ENCODE measurements at places on chromosomes 11 and 22.

DNA sequence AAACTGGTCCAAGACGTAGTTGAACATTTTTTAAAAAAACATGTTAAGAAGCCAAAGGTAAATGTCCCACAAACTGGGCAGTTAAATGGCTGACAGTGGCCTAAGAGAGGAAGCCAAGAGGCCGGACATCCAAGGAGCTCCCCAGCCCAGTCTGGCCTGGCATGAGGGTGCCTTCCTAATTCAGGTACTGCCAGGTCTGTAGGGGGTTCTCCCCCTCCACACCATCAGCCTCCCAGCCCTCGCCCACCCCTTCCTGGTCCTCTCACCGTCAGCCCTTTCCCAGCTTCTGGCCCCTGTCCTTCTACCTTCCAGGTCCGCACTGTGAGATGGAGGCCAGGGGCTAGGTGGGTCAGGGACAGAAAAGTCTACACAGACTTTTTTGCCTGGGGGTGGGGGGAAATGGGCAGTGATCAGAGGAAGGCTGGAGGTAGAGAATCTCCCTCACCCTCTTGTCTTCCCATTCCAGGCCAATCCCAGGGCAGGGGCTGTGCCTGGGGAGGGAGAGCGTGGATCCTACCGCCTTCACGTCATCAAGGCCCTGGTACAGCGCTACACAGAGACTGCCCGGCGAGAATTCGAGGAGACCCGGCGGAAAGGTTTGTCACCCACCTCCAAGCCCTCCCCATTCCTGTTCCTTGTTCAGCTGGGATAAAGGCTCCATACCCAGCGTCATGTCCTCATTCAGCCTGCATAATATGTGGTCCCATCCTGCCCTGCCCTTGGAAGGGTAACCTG, 6.0 kb downstream of the ART5 start:
- DNase-seq, result no peak

- DNase-seq, result no peak
These were observed 12.7 kb downstream of the IGHMBP2 start for GRCh38 chr11:68916439-68916838.

- DNase-seq, result no peak
These were observed 598.2 kb upstream of the ANO3 start for GRCh38 chr11:25733777-25734176.

- DNase-seq, result no peak
These were observed 15.9 kb upstream of the APOBEC3A start for GRCh38 chr22:38941488-38941987.

GRCh38 chr22:40178417-40179409, 988 bp downstream of the TNRC6B start:
- DNase-seq, result no peak

DNA sequence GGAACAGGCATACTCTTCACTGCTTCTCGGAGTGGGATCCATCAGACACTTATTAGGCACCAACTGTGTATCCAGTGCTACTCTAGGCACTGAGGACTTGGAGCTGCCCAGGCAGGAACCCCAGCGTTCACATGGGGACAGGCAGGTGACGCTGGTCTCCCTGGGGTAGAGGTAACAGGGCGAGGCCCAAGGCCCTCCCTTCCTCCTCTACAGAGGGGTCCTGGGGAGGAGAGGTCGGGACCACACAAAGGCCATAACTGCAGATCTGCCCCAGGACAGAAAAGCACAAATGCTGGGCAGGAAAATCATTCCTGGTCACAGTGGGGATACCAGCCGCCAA, 262.2 kb downstream of the BRD1 start:
- no peak for DNase-seq

GRCh38 chr11:130145311-130145812, 14.2 kb upstream of the ST14 start:
- DNase-seq, result no peak

DNA sequence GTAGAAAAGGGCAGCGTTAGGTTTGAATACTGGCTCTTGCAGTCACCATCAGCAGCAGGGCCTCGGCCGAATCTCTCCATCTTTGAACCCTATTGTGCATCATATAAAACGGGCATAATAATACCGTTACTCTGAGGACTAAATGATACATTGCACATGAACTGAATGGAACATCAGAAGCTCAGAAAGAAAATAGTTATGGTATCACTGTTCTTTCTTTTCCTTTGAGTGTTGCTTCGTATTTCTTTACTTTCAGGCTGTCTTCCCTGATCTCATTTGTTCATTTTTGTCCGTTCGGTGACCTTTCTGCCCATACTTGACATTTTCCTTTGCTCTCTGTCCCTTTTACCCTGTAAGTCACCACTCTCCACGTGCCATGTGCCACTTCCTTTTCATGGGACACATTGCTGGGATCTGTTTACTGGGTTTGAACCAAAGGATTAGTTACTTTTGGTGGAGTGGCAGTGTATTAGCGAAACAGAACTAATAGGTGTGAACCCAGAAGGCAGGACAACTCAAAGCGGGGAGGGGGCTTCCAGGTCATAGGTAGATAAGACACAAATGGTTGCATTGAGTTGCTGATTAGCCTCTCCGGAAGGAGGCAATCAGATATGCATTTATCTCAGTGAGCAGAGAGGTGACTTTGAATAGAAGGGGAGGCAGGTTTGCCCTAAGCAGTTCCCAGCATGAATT, 717 bp upstream of the ZNF202 start:
- DNase-seq, result no peak

- DNase-seq, result no peak
These were observed 49.5 kb downstream of the PPFIBP2 start for GRCh38 chr11:7563281-7563680.

- no peak for DNase-seq
These were observed 585 bp downstream of the NF2 start for GRCh38 chr22:29604076-29604360.

GRCh38 chr11:7546324-7546791, 32.6 kb downstream of the PPFIBP2 start:
- DNase-seq, result no peak

GRCh38 chr22:37971475-37972434, 12.6 kb downstream of the SOX10 start:
- DNase-seq, result no peak

All from NCI-H2227 treated with DMSO at 0.1 percent for 48 hours (cell line).